SIG-M5 (cell line): ENCODE measurements at places on chromosomes 16 and 17.

GRCh38 chr17:82876602-82877379 is 37.0 kb upstream of the ZNF750 start:
- no peak for DNase-seq

DNA sequence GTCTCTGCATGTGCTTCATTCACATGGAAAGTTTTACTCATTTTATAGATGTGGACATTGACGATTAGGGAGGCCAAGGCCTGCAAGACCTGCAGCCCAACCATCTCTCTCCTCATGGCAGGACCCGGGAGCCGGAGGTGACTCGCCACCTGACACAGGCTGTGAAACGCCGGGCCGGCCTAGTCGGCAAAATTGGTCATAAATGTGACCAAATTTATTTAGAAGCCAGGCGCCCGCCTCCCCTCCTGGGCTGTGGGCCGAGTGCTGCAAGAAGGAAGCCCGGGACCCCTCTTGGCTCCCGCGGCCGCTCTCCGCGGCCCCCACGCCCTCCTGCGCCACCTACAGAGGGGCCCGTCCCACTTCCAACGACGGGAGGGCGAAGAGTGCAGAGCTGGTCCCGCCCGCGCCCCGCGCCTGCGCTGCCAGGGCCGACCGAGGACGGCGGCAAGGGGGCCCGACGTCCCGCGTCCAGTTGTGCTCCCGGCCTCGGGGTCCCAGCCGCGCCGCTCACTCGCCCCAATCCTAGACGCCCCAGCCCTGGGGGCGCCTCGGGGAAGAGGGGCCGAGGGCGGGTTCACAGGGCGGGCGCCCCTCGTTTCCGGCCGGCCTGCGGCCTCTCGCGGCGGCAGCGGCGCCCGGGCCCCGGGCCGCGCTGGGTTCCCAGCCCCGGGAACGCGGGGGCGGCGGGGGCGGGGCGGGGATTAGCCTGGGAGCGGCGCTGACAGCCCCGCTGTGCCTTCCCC is 47.5 kb downstream of the WNT3 start:
- DNase-seq: no peak

- no peak for DNase-seq
Measured at GRCh38 chr17:57949649-57950048, 5.6 kb downstream of the CUEDC1 start.

DNA sequence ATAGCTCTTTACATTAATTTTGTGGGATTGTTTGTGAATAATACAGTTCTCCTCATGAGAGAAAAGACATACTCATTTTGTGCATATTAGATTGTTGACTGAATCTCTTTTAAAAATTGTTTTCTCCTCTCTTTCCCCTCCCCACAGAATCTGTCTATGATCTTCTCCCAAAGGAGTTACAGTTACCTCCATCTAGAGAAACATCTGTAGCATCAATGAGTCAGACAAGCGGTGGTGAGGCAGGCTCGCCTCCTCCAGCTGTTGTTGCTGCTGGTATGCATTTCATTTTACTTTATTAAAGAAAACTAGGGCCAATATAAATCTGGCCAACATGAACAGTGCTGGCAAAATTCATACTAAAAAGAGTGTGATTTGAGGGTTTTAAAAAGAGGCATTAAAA is 60.5 kb downstream of the NFAT5 start:
- DNase-seq: no peak

DNA sequence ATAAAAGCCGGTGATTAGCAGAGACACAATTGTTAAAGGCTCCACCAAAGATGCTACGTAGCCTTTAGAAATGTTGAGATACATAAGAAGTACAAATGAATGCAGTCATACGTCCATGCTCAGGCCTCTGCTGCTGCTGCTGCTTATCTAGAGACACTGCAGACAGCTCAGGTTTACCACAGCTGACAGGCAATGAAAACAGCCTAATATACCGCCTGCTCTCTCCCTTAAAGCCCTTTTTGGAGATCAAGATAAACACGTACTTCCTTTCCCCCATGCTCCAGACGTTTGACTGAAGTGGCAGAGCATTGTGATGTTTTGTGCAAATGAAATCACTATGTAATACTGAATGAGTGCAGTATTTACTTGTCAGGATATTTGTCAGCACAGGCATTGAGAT is 185.3 kb downstream of the AATF start:
- DNase-seq: no peak

DNA sequence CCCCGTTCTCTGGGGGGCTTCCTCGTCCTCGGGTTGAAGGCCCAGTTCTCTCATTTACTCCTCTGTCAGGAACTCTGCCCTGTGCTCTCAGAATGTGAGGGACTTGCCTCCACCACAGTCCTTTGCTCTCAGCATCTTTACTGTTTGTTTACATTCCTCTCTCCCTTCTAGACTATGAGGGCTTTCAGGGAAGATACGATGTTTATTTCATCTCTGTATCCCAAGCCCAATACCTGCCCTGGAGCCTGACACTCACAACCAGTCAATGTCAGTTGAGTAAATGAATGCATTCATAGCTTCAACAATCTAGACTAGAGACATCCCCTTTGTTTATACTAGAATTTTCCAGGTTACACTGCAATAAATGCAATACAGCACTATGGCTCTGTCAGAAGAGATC is 409.6 kb upstream of the CDH11 start:
- DNase-seq: no peak

DNA sequence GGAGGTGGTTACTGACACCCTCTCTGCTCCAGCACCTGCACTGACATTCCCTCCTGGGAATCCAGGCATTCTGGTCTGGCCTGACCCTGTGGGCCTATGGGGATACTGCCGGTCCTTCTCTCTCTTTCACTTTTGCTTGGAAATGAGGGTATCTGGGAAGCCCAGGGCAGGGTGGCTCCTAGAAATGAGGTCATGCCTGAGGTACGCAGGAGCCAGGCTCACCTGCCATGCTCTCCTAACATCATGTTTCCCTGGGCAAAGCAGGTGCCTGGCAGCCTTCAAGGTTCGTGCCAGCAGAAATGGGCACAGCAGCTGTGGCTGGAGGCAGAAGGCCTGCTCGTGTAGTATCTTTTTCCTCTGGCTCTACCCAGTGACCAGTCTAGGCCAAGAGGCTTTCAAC is 3.3 kb downstream of the ITGA3 start:
- no peak for DNase-seq

- DNase-seq: no peak
Measured at GRCh38 chr17:59105852-59106462, 723 bp downstream of the TRIM37 start.

DNA sequence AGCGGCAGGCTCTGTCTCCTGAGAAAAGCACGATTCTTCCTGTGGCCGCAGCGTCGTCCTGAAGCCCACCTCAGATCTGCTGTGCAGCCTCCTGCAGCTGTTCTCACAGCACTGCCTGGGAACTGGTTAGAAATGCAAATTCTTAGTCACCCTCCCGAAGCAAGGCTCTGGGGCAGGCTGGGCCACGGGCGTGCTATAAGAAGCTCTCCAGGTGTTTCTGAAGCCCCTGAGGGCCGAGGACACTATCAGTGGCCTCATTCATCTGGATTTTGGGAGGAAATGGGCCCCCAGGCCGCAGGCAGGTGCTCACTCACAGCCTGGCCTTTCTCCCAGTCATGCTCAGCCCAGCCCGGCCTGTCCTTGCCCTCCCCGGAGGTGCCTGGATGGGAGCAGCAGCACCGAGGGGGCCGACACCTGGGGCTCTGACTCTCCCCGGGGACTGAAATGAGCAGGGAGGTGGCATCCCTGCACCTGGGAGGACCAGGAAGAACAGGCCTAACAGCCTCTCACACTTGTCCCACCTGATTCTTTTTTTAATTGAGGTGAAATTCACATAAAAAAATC is 10.4 kb upstream of the NLRC3 start:
- no peak for DNase-seq

GRCh38 chr17:71779482-71779881 is 341.3 kb upstream of the SOX9 start:
- no peak for DNase-seq

DNA sequence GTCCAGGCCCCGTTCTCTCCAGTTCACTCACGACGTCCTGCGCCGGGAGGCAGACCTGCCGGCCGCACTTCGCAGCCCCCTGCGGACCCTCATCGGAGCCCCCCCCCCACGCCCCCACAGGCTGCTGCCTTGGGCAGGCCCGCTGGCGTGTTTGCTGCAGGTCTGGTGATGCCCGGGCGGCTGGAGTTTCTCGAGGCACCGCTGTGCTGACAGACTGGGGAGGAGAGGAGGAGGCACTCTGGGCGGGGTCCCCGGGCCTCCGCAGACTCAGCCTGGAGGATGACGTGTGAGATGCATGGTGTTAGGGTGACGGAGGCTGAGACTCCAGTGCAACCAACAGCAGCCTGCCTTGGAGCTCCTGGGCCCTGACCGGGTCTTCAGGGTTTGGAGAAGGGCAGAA is 24.1 kb downstream of the BAIAP2 start:
- no peak for DNase-seq

- no peak for DNase-seq
Measured at GRCh38 chr17:43393944-43394482, 4.8 kb upstream of the ARL4D start.

- no peak for DNase-seq
Measured at GRCh38 chr16:3564889-3565141, 12.4 kb downstream of the NLRC3 start.

DNA sequence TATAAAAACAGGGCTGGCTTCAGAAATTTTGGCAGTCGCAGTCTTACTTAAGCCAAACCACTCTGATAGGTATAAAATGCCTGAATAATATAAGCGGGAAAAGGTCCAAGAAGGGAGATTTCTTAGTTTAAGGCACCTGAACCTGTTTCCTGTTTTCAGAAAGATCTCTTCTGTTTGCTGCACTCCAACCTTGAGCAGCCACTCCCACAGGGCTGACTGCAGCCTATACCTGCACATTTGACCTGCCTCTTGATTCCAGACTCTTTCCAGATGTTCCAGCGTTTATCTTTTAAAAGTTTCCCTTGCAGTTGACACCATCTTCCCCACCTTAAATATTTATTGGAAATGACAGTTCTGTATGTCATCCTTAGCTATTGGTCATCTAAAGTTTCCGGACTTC is 132.2 kb downstream of the SKAP1 start:
- no peak for DNase-seq

DNA sequence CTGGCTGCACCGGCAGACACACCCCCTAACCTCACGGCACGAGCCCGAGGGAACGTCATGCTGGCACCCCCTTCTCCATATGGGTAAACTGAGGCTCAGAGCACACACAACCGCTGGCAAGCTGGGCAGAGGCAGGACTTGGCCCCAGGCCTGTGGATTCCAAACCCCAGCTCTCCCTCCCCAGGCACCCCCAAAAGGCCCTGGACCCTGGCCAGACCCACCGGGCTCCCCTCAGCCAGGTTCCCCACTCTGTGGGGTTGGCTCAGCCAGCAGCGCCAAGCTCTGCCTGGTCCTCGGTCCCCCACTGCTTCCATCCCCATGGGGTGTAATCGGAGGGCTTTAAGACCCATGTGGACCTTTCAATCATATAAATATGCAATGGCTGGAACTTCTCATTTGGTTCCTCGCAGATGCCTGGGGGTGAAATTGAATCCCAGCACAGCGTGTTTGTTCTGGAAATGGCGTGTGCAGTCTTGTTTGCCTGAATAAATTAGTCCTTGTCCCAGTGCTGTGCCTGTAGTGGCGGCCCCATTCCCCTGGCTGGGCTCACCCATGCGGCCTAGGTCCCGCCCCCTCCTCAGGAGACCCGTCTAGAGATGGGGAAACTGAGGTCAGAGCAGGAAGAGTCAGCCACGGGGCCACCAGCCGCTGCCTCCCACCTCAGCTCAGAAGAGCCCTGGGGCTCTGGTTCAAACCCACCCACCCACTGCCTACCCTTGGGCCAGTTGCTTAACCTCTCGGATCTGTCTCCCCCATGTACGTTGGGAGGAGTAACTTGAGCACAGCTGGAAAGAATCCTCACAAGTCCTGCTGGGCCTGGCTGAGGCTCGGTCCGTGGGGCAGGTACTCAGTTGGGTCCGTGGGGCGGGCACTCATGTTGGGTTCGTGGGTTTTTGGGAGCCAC is 57.3 kb downstream of the ZFPM1 start:
- no peak for DNase-seq

DNA sequence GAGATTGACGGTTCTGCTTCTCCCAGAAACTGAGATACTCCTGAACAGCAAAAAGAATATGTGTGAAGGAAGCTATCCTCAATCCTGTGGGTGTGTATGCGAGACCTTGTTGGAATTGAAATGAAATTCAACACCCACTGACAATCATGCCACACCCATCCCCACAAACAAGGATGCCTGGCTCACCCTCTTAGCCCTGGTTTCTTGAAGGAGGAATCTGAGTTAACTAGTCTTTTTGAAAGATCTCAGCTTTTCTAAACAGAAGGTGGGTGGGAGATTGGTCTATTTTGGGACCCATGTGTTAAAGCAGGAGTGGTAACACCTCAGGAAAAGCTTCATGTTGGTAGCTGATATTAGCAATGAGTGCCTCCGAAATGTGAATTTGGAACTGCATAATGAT is 1244.5 kb downstream of the CDH11 start:
- DNase-seq: no peak

DNA sequence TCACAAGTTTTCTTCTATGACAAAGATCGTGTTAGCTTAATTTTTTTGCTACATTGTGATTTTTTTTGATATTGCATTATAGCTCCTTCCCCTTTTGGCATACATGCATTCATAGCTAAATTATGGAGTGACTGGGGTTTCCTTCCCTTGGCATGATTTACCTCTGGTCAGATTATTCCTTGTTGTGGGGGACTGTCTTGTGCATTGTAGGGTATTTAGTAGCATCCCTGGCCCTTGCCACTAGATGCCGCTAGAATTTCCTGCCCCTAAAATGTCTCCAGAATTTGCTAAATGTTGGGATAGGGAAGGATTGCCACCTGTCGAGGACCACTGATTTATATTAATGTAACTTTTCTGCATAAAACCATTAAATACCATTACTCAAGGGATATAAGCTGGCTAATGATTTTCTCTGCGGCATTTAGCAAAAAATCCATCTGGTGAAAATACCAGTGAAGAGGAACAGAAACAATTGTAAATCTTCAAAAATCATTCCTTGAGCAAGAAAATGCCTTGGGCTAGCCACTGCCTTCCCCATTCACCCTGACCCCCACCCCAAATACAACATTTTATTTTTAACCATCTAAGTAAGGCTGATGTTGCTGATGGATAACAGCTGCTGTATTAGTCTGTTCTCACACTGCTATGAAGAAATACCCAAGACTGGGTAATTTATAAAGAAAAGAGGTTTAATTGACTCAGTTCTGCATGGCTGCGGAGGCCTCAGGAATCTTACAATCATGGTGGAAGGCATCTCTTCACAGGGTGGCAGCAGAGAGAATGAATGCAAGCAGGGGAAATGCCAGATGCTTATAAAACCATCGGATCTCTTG is 195.2 kb downstream of the MAP2K6 start:
- no peak for DNase-seq

DNA sequence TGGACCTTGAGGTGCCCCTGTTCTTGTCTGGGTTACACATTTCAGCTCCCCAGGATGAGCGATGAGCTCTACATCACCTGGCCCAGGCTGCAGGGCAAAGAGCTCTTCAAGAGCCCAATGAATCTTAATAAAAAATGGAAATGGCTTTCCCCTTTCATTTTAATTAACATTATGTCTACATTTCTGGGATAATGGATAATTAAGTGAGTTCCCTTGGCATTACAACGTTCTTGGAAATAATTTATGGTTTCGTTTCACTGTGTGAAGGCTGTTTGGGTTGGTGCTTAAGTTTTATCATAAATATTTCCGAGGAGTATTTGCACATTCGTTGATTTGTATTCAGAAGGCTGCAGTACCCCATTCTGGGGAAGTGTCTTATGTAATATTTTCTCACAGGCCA is 678.3 kb upstream of the EEF2KMT start:
- DNase-seq: no peak
